NCI-H524 (cell line): ENCODE measurements at places on chromosomes 4 and X.

- no peak for DNase-seq
Measured at GRCh38 chr4:68460085-68460484, 12.8 kb downstream of the TMPRSS11E start.

- no peak for DNase-seq
Measured at GRCh38 chr4:187685247-187685646, 310.3 kb upstream of the ZFP42 start.

- DNase-seq = peak; percentile 76
Measured at GRCh38 chrX:10156199-10157031, at the start of gene CLCN4. Gene CLCN4 (plus strand): TSS chrX:10156975. CDS start chrX:10185033, 28,058 bp downstream.

DNA sequence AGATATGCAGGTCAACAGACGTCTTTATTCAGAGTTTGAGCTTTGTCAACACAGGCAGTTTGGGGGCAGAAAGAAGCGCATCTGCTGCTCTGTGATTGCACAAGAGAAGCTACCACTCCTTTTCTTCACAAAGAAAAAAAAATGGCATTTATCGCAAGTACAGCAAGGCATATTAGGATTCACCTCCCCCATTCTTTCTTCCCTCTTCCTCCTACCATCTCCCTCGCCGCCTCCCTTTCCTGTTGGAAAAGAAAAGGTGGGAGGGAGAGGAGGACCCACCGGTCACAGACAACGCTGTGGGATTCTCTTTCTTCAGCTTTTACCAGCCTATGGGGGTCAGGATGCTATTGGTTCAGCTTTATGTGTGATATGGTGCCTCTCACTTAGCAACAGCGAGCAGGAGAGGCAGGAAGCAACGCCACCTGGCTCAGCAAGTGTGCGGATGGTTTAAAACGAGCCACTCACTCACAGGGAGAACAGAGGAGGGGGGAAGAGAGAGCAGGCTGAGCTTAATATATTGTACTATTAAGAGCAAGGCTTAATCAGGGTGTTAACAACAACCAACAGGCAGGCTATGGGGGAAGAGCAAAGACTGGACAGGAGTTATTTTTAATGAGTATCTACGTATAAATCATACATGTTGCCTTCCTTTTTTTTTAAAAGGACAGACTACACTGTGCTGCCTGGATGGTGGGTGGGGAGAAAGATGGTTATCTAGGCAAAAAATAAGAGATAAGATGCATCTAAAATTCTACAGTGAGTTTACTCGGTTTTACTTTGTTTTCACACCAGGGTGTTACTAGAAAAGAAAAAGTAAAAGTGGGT lies 104.7 kb downstream of the MAML3 start:
- DNase-seq = peak; percentile 84

- no peak for DNase-seq
Measured at GRCh38 chrX:66015152-66015831, 24.6 kb downstream of the VSIG4 start.

DNA sequence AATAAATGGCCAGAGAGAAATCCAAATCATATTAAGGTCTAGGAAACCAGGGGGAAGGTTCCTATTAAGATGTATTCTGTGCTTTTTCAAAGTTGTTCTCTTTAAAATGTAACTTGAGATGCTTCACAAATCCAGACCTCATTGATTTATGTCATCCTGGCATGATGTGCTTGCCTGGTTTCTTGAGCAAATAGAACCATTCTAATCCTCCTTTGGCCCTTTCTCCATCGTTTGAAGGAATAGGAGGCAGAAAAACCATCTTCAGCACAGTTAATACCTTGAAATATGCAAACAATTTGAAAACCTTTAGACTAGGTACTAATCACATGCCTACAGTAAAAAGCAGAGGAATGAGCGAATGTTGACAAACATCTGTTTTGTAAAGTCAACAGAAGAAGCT lies 202.2 kb upstream of the CXorf66 start:
- DNase-seq = no peak

DNA sequence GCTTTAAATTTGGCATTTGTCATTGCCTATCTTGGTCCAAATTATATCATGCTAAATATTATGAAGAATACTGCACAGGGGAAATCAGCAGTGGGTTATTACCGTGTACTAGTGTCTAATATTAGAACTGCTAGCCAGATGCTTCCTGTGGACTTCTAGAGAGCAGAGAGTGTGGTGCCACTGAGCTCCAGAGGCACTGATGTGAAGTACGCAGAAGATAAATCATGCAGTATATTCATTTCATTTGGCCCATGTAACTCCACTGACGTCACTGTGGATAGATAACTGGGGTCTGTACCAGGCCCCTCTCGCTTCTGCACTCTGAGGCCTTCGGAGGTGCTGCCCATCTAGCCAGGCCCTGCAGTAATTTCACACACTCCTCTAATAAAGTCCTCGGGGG lies 80.0 kb downstream of the ALPK1 start:
- DNase-seq = no peak

DNA sequence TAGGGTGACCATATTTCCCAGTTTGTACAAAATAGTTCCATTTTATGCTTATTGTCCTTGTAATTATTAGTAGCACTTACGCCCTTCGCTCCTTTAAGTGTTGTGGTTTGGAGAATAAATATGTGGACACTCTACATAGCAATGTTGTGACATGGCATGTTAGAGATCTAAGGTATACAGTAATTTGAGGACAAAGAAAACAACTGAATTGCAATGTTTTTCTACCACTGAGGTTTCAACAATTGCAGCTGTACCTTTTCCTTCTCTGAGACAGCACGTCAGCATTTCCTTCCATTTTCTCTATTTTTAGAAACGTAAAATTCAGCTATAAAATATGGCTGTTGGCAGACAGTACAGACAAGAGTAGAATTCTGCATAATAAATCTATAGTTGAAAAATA lies 323.1 kb downstream of the MAPK10 start:
- no peak for DNase-seq

DNA sequence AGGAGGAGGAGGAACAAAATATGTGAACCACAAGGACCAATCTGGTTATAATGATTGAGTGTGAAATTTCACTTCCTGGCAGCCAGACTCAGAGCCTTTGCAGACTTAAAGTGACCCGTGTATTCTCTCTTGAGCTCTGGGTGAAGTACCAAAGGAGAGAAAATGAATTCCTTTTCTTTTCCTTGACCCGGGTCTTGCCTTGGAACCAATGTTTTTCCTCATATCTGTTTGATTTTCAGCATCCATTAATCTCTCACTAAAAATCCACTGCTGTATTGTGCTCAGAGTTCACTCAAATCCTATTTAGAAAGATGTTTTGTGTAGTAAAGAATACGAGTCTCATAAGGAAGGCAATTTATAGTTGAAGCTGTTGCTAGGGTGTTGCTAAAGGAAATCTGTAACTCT lies 78.3 kb upstream of the C1QTNF7 start:
- no peak for DNase-seq

GRCh38 chr4:140947506-140947905 lies 185.8 kb downstream of the RNF150 start:
- no peak for DNase-seq

GRCh38 chrX:106564986-106565385 lies 46.8 kb upstream of the RADX start:
- DNase-seq = no peak

GRCh38 chr4:13918991-13919441 lies 291.5 kb upstream of the BOD1L1 start:
- DNase-seq = no peak

GRCh38 chr4:22240814-22241213 lies 275.1 kb downstream of the ADGRA3 start:
- DNase-seq = no peak
